Ureter (tissue), 1 donor: ENCODE measurements at places on chromosomes 1 and 21.

GRCh38 chr1:55584526-55585401 lies 369.6 kb upstream of the USP24 start:
- DNase-seq, result peak; percentile 45

DNA sequence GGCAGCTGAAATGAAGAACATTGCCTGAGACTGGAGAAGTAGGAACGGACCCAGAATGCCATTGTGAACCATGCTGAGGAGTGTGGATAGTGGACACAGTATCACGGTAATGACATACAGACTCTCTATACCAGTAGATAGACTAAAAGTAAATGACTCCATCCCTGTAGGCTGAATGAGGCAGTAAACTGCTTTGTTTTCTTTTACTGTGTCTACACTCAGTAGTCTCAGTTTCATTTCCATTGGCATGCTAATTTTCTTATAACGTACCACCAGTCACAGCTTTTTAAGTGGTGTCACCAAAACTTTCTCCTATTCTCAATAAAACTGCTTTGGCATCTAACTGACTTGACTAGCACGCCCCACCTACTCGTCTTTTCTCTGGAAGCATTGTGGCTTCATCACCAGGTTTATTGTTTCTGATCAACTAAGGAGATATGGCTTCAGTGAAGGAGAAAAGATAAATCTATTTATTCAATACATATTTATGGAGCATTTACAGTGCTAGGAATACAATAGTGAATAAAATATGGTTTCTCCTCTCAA lies 8.4 kb upstream of the ZNF697 start:
- DNase-seq, result no peak

- no peak for DNase-seq
Observed at GRCh38 chr1:106975944-106976343, 80.5 kb upstream of the PRMT6 start.

GRCh38 chr1:61754545-61754944 lies 12.3 kb downstream of the PATJ start:
- no peak for DNase-seq

- DNase-seq, result no peak
Observed at GRCh38 chr1:109393617-109394233, 4.0 kb downstream of the SORT1 start.

GRCh38 chr1:9787702-9788101 lies 36.1 kb downstream of the CLSTN1 start:
- no peak for DNase-seq

GRCh38 chr1:237961754-237962153 lies 71.0 kb upstream of the ZP4 start:
- DNase-seq, result no peak

GRCh38 chr1:43832998-43833397 lies 100.6 kb upstream of the ARTN start:
- no peak for DNase-seq

DNA sequence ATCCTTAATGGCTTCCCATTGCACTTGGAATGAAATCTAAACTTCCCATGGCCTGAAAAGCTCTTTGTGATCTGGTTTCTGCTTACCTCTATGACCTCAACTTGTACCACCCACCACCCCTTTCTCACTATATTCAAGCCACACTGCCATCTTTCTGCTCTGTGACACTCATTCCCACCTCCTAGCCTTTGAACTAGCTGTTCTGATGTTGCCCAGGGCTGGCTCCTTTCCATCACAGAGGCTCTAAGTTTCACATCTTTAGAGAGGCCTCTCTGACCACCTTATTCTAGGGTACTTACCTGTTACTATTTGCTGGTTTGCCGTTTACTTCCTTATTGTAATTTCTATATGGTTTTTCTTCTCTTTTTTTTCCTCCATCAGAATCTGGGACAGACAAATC lies 4.2 kb downstream of the MPZL1 start:
- DNase-seq, result no peak

- no peak for DNase-seq
Observed at GRCh38 chr1:96104506-96104905, 617.1 kb upstream of the PTBP2 start.

- DNase-seq, result no peak
Observed at GRCh38 chr21:28419811-28420210, 572.9 kb downstream of the LTN1 start.

DNA sequence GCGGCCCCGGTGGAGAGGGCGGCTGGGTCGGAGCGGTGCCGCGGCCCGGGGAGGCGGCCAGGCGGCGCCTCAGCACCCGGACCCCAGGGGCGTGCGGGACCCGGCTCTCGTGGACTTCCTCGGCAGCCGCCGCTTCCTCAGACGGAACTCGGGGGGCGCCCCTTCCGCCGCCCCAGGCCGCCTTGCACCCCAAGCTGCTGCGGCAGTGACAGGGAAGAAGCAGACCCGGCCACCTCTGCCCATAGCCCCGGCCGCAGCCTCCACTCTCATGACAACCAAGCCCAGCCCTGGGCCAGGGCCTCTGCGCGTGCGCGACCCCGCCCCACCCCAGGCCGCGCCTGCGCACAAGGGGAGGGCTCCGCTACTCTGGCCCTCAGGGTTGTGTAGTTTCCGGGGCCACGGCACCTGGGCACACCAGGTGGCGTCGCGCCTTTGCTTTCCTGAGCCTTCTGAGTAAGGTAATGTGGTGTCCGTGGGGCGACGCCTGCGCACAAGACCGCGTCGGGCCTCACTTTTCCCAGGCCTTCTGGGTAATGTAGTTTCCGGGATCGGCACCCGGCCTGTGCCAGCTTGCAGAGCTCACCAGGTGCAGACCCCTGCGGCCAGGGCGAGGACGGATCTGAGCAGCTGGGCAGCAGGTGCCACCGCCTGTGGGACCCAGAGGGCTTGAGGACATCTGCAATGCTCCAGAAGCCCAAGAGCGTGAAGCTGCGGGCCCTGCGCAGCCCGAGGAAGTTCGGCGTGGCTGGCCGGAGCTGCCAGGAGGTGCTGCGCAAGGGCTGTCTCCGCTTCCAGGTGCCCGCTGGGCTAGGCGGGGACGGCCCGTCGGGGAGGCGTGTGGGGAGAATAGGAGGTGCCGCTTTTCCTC lies at the start of the genes CEP104 and DFFB:
TSS of gene CEP104 (minus strand) at position 289 of the 868 bp plus-strand sequence. CDS start 4,804 bp downstream, outside the sequence.
TSS of gene DFFB (plus strand) at position 554 of the 868 bp plus-strand sequence. CDS start at position 682, 128 bp downstream.
- DNase-seq, result peak; percentile 96

DNA sequence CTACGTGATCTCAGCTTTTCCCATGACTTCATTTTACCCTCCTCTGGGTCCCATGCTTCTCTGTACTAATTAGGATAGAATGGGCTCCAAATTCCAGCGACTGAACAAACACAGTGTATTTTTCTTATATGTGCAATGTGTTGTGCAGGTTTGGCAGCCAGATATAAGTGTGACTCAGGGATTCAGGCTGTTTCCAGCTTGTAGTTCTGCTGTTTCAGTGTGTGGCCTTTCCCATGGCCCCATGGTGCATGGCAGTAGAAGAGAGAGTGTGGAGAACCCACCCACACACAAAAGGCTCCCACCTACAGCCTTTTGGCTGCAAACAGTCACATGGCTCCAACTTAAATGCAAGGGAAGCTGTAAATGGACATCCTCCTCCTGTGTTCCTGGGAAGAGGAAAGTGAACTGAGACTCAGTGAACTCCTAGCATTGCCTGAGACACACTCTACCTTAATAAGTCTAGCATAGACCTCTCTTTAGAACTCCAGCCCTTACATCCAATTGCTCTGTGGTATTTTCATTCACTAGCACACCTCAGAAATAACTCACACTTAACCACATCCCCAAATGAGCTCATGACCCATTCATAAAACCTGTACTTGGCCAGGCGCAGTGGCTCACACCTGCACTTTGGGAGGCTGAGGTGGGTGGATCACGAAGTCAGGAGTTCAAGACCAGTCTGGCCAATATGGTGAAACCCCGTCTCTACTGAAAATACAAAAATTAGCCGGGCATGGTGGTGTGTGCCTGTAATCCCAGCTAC lies 58.7 kb downstream of the KIAA0040 start:
- no peak for DNase-seq

GRCh38 chr1:228884615-228885566 lies 149.6 kb downstream of the RHOU start:
- peak; percentile 4 for DNase-seq

DNA sequence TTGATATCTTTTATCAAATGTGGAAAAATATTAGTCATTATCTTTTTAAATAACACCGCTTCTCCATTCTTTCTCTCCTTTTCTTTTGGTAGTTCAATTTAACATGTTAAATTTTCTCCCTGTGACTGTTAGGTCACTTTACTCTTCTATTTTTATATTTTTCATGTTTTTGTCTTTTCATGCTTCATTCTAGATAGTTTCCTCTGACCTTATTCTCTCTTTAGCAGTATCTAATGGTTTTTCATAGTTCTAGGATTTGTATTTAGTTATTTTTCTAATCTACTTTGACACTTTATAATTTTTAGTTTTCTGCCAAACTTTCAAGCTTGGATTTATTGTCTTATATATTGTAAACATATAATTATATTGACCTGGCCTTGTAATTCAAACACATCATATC lies 116.0 kb downstream of the RASAL2 start:
- DNase-seq, result no peak

DNA sequence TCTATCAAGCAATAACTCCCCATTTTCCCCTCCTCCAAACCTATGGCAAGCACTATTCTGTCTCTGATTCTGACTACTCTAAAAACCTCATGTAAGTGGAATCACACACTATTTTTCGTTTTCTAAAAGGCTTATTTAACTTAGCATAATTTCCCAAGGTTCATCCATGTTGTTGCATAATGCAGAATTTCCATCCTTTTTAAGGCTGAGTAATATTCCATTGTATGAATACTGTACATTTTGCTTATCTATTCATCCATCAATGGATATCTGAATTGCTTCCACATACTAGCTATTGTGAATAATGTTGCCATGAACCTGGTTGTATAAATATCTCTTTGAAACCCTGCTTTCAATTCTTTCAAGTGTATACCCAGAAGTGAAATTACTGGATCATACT lies 48.2 kb downstream of the TUT4 start:
- no peak for DNase-seq

DNA sequence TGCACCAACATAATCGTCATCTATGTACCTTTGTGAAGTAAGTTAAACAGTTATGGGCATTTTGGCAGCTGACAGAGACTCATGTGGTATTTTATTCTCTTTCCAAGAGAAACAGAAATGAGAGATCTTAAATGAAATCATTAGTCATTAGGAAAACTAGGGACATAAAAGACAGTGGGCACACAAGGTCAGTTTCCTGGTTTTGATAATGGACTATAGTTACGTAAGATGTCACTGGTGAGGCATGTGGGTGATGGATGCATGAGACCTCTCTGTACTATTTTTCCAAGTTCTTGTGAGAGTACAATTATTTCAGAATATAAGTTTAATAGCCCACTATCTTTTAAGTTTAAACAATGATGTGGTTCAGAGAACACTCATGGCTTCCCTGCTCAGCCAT lies 216.9 kb downstream of the APP start:
- no peak for DNase-seq

DNA sequence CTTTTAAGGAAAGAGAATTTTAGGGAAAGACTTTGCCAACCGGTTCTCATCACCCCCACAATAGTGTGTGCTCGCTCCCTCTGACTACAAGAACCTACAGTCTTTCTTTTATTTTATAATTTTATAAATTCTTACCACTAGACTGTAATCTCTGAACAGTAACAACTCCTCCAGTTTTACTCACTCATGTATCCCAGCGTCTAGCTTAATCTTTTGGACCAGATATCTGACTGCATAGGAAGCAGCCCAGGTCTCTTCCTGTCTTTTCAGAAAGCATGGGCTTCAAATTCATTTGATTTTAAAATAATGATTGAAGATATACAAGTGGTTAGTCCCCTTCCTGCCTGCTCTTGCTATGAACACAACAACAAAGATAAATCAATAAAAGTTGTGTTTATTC lies 19.0 kb upstream of the DUSP10 start:
- DNase-seq, result no peak

DNA sequence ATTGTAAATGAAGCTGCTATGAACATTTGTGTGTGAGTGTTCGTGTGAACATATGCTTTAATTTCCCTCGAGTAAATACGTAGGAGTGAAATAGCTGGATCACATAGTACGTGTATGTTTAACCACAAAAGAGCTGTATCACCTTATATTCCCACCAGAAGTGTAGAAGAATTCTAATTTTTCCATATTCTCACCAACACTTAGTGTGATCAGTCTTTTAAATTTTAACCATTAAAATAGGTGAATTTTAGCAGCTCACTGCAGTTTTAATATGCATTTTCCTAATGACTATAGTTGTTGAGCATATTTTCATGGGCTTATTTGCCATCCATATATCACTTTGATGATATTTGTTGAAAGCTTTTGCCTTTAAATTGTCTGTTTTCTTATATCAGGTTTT lies 741.2 kb downstream of the PTPRU start:
- no peak for DNase-seq

DNA sequence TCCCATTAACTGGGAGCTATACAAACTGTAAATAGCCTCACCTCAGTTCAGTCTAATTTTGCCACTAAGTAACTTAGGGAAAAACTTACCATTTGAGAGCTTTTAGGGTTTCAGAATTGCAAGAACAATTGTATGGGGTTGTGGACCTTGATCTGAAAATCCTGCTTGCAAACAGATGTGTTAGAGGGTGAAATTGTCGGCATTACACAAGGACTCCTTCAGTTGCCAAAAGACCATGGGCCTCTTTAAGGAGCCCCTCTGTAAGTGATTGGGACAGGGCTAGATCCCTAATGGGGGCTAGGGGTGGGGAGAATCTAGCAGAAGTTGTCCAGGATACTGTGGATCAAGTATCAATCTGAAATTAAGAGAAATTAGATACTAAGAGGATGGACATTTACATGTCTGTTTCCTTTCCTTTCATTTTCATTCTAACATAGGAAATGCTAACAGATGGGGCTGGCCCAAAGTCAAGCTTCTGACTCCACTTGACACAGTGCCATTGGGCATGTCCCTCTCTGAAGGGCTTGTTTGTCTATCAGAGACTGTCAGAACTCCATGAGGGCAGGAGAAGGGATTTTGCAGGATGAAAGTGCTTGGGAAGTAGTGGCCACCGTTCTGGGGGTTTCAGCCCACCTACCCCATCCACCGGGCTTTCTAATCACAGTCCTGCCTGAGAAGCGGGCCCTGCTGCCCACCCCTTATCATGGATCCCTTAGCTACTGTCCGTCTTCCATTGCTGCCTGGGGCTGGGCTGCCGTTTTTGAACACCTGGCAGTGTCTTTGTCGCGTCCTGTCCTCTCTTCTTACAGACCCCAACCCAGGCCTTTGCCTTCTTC lies 54.7 kb downstream of the STUM start:
- no peak for DNase-seq

DNA sequence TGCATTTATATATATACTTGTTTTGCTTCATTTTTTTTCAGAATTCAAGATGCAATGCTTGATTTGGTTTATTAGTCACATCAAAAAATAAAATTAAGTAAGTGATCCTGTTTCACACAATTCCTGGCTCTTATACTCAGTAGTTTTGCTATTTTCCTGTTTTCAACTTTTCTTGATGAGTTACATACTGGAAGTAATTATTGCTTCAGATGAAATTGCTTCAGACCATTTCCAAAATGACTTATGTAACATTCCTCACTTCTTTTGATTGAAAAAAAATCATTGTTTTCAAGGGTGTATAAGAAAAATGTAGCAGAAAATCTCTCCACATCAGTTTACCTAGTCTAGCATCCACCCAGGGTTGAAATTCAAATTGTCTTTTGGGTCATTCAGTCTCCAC lies 65.0 kb downstream of the RGS2 start:
- no peak for DNase-seq
